ENCODE measurements at places on chromosomes 6 and 20. TPM values are rescaled to one million over a fixed set of nuclear protein-coding genes. Genes with fewer than 3 reads are reported as not detected.
A peak's percentile ranks its signal among the peaks of the same experiment; 100 is the strongest.

DNA sequence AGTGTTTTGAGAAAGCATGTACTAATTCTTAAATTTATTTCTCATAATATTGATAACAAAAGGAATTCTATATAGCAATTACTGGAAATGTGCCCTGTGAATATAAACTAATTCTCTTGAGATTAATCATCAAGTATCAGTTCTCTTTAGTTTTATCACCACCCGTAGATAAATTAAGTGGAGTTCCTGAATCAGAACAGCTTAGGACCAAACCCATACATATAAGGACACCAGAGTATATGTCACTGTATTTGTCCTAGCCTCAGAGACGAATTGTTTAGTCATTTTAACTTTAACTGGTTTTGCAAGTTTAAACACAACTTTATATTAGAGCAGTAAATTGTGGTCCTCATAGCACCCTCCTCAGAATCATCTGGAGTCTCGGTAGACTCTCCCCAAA lies 572.0 kb downstream of the UTRN start:
- no peak for DNase-seq

GRCh38 chr6:154474648-154475428 lies 35.6 kb downstream of the CNKSR3 start:
- no peak for DNase-seq

GRCh38 chr6:146961831-146962230 lies 242.4 kb upstream of the STXBP5 start:
- DNase-seq: no peak

- no peak for DNase-seq
These were observed 14.2 kb upstream of the SYNJ2 start for GRCh38 chr6:157967486-157967885.

DNA sequence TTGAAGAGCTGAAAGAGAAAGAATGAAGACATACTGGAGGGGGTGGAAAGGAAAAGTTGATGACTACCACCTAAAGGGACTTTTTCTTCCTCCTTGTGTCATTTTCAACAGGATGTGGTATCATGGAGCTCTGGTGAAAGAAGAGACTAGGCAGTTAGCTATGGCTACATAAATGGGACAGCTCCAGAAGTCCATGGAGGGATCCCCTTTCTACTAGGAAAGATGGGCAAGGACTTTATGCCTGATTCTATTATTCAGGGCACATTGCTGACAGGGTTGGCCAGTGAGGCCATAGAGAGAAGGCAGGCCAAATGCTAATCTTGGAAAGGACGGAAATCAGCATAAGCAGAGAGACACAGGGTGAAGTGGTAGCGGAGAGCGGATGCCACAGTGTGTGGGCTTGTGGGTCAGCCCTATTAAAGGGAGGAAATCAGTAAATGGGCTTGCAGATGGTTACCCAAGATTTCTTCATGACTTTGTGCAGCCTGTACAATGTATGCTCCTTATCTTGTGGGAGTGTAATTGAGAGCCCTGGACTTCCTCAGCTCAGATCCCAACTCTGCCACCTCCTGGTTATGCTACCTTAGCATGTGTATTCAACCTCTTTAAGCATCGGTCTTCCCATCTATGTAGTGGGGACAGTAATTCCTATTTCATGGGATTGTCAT lies 77.4 kb upstream of the TMEM170B start:
- DNase-seq: no peak

- DNase-seq: no peak
These were observed 61.9 kb upstream of the PKIB start for GRCh38 chr6:122548281-122548680.

- DNase-seq: peak; percentile 56
These were observed 98.2 kb upstream of the HDGFL1 start for GRCh38 chr6:22471132-22471690.

GRCh38 chr20:37999526-38000263 lies 33.6 kb downstream of the TTI1 start:
- no peak for DNase-seq

GRCh38 chr6:14933183-14933544 lies 312.7 kb upstream of the JARID2 start:
- DNase-seq: no peak

- DNase-seq: no peak
These were observed 7.8 kb downstream of the UBE3D start for GRCh38 chr6:83057705-83058321.

DNA sequence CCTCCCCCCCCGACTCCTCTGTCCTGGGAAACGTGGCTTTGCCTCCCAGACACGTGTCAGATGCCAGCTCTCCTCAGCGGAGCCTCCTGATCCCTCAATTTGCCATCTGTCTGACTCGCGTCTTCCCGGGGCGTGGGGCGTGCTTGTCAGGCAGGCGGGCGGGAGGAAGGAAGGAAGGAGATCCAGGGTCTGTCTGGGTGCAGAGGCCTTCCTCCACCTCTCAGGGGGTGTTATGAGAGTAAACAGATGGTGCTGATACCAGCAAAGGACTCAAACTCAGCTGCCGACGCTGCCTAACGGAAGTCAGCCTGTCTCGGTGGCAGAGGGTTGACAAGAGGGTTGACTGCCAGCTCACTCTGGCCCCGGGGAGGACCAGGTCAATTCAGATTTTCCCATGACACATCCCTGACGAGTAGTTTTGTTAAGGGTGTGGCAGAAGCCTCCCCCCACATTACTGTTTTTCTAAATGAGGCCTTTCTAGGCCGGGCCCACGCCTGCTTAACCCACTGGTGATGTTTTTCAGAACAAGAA lies 17.0 kb downstream of the UQCC2 start:
- DNase-seq: no peak

DNA sequence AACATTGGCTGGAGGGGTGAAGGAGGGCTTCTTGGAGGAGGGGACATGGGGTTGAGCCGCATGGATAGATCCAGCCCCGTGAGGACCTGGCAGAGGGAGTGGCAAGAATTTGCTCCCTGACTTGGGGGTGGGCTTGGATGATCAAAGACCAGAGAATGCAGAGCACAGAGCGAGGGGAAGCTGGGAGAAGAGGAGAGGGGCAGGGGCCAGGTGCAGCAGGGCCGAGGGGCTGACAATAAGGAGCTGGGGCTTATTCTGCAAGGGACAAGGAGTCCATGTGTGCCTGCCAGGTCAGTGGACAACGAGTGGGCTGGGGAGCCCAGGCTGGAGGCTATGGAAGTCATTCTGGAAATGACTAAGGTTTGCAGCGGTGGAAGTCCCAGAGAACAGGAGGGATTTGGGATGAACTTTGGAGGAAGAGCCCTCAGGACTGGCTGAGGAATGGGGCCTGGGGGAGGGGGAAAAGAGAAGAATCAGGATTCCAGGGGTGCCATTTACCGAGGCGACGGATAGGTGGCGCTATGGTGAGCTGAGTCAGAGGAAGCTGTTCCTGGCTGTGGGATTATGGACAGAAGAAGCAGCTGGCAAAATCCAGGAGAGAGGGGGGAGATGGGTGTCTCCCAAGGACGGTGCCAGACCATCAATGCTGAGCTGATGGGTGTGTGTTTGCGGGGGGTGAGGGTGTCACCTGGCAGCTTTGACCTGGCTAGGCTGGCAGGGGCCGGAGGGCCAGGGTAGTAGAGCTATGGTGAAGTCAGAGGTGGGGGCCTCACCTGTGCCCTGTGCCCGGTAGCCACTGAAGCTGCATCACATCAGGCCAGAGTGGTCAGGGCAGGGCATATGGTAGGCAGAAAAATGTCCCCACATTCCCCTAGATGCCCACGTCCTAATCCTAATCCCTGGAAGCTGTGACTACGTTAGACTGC lies 7.8 kb downstream of the KCNG1 start:
- no peak for DNase-seq

DNA sequence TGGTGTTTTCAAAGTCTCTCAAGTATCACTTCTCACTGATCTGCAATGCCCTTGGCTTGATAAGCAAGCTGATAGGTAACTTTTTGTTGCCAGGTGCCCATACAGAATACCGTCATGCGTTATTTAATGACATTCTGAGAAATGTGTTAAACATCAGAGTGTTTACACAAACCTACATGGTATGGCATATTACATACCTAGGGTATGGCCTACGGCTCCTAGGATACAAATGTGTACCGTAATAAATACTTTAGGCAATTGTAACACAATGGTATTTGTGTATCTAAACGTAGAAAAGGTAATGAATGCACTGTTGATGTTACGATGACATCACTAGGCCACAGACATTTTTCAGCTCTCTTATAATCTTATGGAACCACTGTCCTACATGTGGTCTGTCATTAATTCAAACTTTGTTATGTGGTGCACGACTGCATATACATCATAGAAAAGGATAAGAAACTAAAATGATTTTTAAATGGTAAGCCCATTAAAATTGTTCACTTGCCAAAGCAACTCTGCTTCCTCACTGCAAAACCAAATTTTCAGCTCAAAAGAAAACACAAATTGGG lies 35.7 kb downstream of the CSNK2A1 start:
- DNase-seq: no peak

DNA sequence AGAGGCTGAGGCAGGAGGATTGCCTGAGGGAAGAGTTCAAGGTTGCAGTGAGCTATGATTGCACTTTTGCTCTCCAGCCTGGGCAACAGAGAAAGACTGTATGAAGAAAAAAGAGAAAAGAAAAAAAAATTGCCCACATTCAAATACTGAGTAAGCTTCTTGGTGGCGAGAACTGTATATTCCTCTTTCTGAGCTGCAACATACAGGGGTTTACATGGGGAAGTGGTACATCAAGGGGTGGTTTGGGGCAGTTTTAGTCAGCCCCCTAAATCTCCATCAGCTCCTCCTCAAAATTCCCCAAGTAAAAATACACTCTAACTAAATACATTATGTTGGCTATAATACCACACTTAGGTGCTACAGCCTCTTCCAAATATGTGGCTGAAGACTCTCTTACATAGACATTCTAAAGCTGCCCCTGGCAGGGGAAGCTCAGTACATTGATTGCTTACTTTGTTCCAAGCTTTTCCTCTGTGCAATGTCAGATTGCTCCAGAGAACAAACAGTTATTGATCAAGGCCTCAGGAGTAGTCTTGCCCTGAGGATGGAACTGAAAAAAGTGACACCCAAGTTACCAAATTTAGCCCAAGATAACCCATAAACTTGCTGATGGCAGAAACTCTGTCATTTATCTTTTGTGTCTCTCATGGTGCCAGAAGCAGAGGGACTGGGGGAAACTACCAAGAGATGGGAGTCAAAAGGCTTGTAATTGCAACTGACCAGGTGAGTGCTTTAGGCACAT lies 107.4 kb upstream of the RIPOR2 start:
- no peak for DNase-seq

- DNase-seq: peak; percentile 44
These were observed 138.0 kb downstream of the NFATC2 start for GRCh38 chr20:51404297-51405060.

GRCh38 chr20:50460608-50461267 lies 49.4 kb upstream of the PTPN1 start:
- DNase-seq: peak; percentile 94

- DNase-seq: no peak
These were observed 210.7 kb upstream of the CNR1 start for GRCh38 chr6:88376768-88377387.

- DNase-seq: no peak
These were observed 52.9 kb downstream of the KAT14 start for GRCh38 chr20:18190338-18191233.

GRCh38 chr6:134201716-134202115 lies 116.2 kb downstream of the SGK1 start:
- no peak for DNase-seq

GRCh38 chr20:59144179-59144830 lies 19.3 kb upstream of the ZNF831 start:
- no peak for DNase-seq

- no peak for DNase-seq
These were observed 482.5 kb downstream of the QKI start for GRCh38 chr6:163897030-163897429.

DNA sequence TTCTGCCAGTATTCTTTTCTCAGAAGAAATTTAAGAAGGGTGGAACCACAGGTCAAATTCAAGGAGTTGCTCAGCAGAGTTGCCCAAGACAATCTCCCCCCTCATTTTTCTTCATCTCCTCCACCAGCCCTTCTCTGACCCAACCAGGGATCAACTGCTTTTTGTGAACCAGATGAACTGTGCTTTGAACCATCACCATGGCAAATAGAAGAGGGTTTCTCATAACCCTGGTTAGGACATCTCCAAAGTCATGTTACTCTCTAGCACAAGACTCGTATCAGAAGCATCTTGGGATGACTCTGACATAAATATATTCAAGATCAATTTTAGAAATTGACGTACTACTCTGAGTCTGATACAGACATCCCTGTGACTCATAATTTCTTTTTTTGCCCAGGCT lies 130.7 kb downstream of the ALDH8A1 start:
- DNase-seq: no peak

GRCh38 chr20:57654363-57654997 lies 34.3 kb upstream of the ZBP1 start:
- DNase-seq: peak; percentile 53

GRCh38 chr6:129536271-129536670 lies 173.7 kb downstream of the ARHGAP18 start:
- no peak for DNase-seq

DNA sequence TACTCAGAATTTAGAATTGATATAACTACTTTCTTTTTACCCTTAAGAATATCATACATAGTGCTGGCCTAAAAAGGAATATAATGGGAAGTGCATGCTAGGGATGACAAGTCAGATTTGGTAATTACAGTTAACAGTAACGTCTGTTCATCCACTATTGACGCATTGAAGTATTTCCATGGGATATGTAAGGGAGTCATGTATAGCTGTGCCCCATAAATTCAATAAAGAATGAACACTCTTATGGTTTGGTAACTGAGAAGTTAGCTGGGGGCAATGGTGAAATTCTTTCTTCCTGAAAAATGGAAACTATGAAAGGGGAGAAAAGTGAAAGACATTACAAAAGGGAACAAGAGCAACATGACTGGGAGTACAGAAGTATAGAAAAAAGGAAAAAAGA lies 2.6 kb upstream of the COL19A1 start:
- no peak for DNase-seq

DNA sequence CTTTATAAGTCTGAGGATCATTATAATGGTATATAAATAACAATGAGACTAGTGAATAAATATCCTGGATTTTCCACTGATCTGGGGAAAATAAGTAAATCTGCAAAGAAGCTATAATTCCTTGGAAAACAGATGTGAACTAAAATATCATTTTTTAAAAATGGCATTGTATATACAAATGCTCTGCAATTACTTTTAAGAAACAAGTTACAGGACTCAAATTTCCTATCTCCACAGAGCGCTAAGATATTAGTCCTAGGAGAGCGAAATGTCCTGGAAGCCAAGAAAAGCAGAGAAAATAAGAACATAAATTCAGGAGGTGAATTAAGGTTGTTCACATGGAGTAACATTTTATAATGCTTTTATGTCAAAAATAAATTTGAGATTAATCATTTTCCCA lies 61.3 kb downstream of the PRKN start:
- DNase-seq: no peak

- peak; percentile 85 for DNase-seq
These were observed 14.6 kb downstream of the CD40 start for GRCh38 chr20:46132705-46133120.

Gene C20orf202
- total RNA-seq: 0.25 TPM

Gene TRIM40
- total RNA-seq: not detected

Gene PFDN4
- 22.2 TPM for total RNA-seq

Gene OR2J2
- not detected for total RNA-seq

Gene ZBP1
- 0.15 TPM for total RNA-seq

Gene HSPA12B
- 16.2 TPM for total RNA-seq

Gene NFATC2
- 2.3 TPM for total RNA-seq

Gene SIRPD
- total RNA-seq: not detected

Gene PHF1
- total RNA-seq: 51.9 TPM

Gene ISM1
- total RNA-seq: 1.7 TPM

Gene BPI
- total RNA-seq: not detected

All from left ventricle myocardium superior (tissue), 1 donor.